Activated CD8-positive, alpha-beta memory T cell treated with anti-CD3 and anti-CD28 coated beads, Interleukin-2, amount 10 ng/mL, durations not matched to agents 7 days and 5 days (primary cell): ENCODE measurements at places on chromosomes 12 and 14.

GRCh38 chr12:51846911-51847642, 1.4 kb downstream of the FIGNL2 start:
- peaks cover 66% of the 10 kb centered on the region for H3K27me3 ChIP-seq
- H3K4me1 ChIP-seq, result peaks cover 11% of the 10 kb centered on the region
- peak; percentile 44 for DNase-seq
- H3K27ac ChIP-seq, result no peak overlapping the region

GRCh38 chr12:25557830-25558436, 4.8 kb upstream of the LMNTD1 start:
- no peak overlapping the region for H3K4me3 ChIP-seq
- no peak for DNase-seq
- no peaks in the 10 kb centered on the region for H3K27me3 ChIP-seq
- no peaks in the 10 kb centered on the region for H3K36me3 ChIP-seq
- H3K27ac ChIP-seq, result no peak overlapping the region

DNA sequence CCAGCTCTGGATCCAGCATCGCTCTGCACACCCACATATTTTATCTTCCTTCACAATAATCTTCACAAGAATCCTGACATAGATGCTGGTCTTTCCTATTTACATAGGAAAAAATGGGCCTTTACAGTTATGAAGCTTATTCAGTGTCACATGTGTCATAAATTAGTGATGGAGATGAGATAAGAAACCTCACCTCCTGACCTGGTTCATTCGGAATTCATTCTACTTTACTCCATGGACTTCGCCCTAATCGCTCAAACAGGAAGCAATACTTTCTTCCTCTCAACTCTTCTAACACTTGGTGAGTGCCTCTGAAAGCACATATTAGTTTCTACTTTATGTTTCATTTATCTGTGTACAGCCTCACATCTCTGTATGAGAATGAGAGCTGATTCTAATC, 12.0 kb upstream of the SINHCAF start:
- no peaks in the 10 kb centered on the region for H3K4me1 ChIP-seq
- H3K27me3 ChIP-seq, result no peaks in the 10 kb centered on the region
- no peaks in the 10 kb centered on the region for H3K36me3 ChIP-seq
- no peak overlapping the region for H3K4me3 ChIP-seq

DNA sequence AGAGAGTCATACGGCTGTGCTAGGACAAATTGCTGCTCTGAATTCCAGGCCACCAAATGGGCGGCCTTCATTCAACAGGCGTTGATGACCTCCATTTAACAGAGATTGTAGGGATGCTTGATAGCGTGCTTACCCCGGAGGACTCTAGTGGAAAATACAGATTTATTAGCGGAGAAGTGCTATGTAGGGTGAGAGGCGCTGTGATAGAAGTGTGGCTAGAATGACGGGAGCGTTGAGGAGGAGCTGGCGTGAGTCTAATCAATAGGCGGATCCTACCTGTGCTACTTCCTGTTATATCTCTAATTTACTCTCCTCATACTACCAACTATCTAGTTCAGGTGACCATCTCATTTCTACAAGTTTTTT, 668 bp downstream of the MRPS35 start:
- DNase-seq, result peak; percentile 41
- peaks cover 19% of the 10 kb centered on the region for H3K36me3 ChIP-seq
- peak overlapping the region; percentile 94 for H3K4me3 ChIP-seq
- H3K27me3 ChIP-seq, result peaks cover 11% of the 10 kb centered on the region
- peak overlapping the region; percentile 95 for H3K27ac ChIP-seq
- peaks cover 18% of the 10 kb centered on the region for H3K4me1 ChIP-seq

- no peaks in the 10 kb centered on the region for H3K36me3 ChIP-seq
- no peak for DNase-seq
- H3K27me3 ChIP-seq, result no peaks in the 10 kb centered on the region
- H3K4me3 ChIP-seq, result no peak overlapping the region
Observed at GRCh38 chr12:38016602-38017001, 300.0 kb upstream of the ALG10B start.

- no peak overlapping the region for H3K4me3 ChIP-seq
- peaks cover 7% of the 10 kb centered on the region for H3K4me1 ChIP-seq
- H3K27ac ChIP-seq, result no peak overlapping the region
- no peak for DNase-seq
Observed at GRCh38 chr12:94080341-94081009, 67.9 kb upstream of the PLXNC1 start.

- no peaks in the 10 kb centered on the region for H3K36me3 ChIP-seq
- no peak overlapping the region for H3K27ac ChIP-seq
- DNase-seq, result no peak
- no peaks in the 10 kb centered on the region for H3K4me1 ChIP-seq
- H3K27me3 ChIP-seq, result peaks cover 2% of the 10 kb centered on the region
- no peak overlapping the region for H3K4me3 ChIP-seq
Observed at GRCh38 chr14:23106747-23107045, 1.9 kb upstream of the CIROP start.

GRCh38 chr14:37678916-37679315, 83.5 kb downstream of the TTC6 start:
- no peaks in the 10 kb centered on the region for H3K36me3 ChIP-seq
- DNase-seq, result no peak
- no peaks in the 10 kb centered on the region for H3K27me3 ChIP-seq
- no peaks in the 10 kb centered on the region for H3K4me1 ChIP-seq
- no peak overlapping the region for H3K27ac ChIP-seq

DNA sequence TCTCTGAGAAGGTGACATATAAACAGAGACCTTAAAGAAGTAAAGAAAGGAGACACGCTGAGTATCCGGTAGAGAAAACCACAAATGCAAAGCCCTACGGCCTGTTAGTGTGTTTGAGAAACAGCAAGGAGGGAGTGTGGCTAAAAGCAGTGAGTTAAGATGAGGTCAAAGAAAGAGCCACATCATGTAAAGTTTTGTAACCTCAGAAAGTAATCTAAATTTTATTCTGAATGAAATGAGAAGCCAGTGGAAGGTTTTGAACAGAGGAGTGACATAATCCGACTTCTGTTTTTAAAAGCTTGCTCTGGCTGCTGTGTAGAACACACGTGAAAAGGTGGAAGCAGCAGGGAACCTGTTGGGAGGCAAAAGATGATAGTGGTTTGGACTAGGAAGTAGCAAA, 32.6 kb downstream of the PPP2R5E start:
- H3K27me3 ChIP-seq, result no peaks in the 10 kb centered on the region
- peak overlapping the region; percentile 39 for H3K4me3 ChIP-seq
- peak overlapping the region; percentile 84 for H3K27ac ChIP-seq
- peaks cover 47% of the 10 kb centered on the region for H3K4me1 ChIP-seq
- H3K36me3 ChIP-seq, result peaks cover 15% of the 10 kb centered on the region
- peak; percentile 77 for DNase-seq

- H3K27ac ChIP-seq, result no peak overlapping the region
- no peaks in the 10 kb centered on the region for H3K4me1 ChIP-seq
- no peaks in the 10 kb centered on the region for H3K36me3 ChIP-seq
- DNase-seq, result no peak
Observed at GRCh38 chr12:120394483-120395367, 25.8 kb upstream of the MSI1 start.

DNA sequence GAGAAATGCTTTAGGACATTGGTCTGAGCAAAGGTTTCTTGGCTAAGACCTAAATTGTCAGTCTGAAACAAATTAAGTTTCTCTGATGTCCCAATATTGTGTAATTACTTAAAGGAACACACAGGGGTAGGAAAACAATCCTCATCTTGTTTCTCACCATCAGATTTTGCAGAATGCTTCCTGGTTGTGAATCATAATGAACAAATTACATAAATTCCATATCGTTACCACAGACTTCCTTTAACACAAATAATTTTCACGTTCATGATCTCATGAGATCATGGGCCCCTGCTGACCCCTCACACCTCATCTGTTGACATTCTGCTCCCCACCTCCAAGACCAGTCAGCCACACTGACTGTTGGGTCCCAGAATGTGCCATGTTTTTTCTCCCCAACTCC, 194.1 kb downstream of the MON2 start:
- no peak for DNase-seq
- no peak overlapping the region for H3K4me3 ChIP-seq
- peaks cover 2% of the 10 kb centered on the region for H3K4me1 ChIP-seq
- H3K27ac ChIP-seq, result no peak overlapping the region

DNA sequence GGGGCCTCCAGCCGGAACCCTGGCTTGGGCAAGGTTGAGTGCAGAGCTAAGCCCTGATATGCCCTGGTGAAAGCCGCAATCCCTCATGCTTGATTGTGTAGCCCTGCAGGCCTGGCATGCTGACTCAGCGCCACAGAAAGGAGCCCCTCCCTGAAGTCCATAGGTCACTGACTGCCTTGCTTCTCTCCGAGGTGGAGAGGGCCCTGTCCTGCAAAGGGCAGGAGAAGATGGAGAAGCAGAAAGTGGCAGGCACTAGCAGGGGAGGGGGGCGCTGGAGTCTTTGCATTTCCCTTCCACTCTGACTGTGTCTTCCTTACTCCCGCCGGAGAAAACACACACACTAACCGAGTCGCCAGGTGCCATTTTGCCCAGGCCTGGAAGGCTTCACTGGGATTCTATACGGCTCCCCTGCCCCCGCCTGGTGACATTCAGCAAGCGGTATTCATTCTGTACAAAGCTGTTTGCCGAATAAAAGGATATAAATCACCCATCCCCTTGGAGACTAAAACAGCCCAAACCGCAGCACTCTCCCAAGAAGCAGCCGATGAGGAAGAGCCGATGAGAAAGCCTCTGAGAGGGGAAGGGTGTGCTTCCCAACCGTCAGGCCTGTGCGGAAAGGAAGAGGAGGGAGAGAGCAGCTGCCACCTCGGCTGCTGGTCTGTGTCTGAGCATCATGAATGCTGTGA, 69.8 kb downstream of the SLC6A12 start:
- DNase-seq, result no peak
- H3K36me3 ChIP-seq, result no peaks in the 10 kb centered on the region
- peaks cover 8% of the 10 kb centered on the region for H3K4me1 ChIP-seq

DNA sequence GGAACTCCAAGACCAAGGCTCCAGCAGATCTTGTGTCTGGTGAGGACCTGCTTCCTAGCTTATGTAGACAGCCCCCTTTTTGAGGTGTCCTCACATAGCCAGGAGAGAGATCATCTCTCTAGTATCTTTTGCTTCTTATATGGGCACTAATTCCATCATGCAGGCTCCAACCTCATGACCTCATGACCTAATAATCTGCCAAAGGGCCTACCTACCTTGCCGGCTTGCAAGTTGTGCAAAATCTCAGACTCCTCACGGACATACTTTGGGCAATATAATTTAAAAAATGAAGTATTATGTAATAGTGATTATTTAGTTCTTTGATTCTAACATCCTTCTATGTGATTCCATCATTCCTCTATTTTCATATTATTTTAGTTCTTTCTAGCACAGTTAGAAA, 333.1 kb upstream of the DIO2 start:
- H3K27ac ChIP-seq, result no peak overlapping the region
- H3K4me3 ChIP-seq, result no peak overlapping the region
- H3K36me3 ChIP-seq, result no peaks in the 10 kb centered on the region
- H3K4me1 ChIP-seq, result no peaks in the 10 kb centered on the region
- DNase-seq, result no peak
- no peaks in the 10 kb centered on the region for H3K27me3 ChIP-seq
